ENCODE measurements at places on chromosomes 3 and 15.
A peak's percentile ranks its signal among the peaks of the same experiment; 100 is the strongest.

DNA sequence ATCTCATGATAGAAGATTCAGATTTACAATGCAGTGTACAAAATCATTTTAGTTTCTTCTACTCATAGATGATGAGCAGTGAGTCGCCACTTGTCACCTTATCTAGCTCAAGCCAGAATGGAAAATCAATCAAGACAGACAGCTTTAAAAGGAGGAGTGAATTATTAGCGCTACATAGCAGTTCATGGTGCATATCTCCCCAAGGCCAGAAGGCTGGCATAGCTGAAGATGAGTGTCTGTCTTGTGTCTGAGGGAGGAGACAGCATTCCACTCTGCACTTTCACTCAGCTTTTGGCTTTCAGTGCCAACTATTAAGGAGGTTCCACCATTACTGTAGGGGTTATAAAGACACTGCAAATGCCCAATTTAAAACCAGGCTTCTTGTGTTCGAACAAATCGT is 804.1 kb upstream of the LMCD1 start:
- no peak for DNase-seq

DNA sequence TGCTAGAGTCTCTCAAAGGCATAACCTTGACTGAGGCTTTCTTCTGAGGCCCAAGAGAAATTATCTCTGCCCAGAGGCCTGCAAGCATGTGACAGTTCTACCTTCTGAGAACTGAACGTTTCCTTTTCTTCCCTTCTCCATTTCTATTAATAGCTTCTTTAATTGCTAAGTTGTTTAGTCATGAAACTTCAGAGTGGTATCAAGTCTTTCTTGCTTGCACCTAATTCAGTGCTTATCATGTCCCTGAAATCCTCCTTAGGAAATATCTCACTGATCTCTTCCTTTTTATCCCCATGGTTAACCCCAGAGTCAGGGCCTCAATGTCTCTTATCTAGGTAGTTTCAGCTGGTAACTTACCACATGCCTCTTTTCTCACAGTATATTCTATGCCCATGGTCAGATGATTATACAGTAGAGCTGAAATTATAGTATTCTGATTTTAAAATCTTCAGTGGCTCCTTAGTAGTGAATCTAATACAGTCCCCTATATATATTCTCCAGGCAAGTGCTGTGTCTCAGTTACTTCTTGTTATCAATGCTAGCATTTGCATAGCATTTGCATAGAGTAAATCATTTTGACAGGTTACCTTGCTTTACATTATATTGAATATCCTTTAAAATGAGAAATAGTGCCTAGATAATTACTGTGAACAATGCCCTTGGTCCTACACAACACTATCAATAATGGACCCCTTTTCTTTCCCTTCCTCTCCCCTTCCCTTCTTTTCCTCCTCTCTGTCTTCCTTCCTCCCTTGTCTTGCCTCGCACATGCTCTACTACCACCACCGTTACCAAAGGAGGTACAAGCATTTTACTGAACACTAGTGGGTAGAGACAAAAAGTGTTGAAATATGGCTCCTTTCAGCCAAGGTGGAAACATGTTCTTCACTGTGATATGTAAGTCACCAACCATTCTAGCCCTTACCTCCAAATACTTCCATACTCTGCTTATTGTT is 33.0 kb downstream of the KBTBD8 start:
- peak; percentile 27 for DNase-seq

- no peak for DNase-seq
Measured at GRCh38 chr3:126179825-126180476, 435 bp downstream of the ALDH1L1 start.

DNA sequence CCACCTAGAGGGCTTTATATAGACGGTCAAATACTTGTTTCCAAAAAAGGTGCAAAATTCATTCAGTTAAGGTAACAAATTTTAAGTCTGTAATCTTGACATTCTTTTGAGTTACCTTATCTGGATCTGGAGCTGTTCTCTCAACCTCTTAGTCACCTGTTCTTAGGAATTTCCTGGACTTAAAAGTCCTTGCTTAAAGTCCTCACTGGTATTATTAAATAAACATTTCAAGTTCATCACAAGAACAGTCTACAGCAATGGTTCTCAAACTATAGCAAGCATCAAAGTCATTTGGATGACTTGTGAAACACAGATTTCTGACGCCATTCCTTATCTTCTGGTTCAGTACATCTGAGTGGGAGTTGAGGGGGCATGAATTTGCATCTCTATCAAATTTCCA is 122.9 kb upstream of the GOLIM4 start:
- DNase-seq = no peak

DNA sequence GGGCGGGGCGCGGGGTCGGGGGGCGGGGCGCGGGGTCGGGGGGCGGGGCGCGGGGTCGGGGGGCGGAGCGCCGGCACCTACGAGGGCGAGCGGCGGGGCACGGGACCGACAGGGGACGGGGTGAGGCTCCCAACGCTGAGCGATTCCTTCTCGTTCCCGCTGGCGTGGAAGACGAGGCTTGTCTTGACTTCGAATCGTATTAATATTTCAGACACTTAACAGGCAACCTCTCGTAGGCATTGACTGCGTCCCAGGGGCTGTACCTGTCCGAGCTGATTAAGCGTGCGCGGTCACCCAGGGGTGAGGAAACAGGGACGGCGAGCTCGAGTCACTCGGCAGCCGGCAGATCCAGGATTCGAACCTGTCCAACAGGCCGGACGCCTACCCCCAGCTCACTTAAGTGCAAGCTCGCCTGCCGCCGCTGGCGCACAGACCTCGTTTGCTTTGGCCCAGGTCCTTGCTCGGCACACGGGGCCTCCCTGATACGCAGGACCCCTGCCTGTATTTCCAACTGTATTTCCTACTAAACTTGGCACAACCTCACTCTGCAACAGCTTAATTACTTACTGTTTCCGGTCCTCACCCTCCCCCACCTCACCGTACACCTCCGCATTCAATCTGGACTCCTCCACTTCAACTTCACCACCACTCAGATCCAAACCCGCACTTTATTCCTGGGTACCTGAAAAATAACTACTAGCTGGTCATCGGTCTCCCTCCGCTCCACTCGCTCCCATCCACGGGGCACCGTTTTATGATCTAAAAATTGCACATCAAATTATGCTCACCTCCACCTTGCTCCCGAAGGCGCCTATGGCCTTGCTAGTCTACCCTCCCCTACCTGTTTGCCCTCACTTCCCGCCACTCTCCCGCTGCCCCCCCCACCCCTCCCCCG is 722 bp upstream of the ZXDC start:
- DNase-seq = peak; percentile 77

DNA sequence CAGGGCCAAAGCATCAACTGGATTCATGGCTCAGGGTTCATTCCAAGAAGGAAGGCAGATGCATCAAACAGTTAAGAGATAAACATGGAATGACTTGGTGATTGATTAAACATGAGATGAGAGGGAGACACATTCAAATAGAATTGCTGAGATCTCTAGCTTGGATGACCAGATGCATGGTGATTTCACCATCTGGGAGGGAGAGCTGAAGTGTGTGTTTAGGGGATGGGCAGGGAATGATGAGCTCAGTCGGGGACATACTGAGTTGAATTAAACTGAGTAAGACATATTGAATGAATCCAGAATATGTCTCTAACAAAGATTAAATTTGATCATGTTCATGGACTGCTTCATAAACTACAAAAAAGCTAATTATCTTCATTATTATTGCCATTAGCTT is 35.5 kb downstream of the CADPS start:
- DNase-seq = no peak

DNA sequence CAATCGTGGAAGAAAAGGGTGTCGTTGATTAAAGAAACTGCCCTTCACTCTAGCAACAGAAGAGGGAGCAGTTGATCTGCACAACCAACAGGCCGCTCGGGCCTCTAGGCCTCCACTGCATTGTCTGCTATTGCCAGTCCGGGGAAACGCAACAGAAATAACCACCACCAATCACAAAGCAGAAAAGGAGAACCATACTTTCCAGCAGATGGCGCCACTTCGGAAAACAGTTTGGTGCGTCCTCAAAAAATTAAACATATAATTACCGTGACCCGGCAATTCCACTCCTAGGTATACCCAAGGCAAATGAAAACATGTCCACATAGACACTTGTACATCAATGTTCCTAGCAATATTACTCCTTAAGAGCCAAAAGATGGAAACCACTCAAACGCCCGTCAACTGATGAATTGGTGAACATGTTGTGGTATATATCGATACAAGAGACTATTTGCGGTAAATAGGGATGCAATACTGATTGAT is 154.1 kb downstream of the TJP1 start:
- DNase-seq = no peak

DNA sequence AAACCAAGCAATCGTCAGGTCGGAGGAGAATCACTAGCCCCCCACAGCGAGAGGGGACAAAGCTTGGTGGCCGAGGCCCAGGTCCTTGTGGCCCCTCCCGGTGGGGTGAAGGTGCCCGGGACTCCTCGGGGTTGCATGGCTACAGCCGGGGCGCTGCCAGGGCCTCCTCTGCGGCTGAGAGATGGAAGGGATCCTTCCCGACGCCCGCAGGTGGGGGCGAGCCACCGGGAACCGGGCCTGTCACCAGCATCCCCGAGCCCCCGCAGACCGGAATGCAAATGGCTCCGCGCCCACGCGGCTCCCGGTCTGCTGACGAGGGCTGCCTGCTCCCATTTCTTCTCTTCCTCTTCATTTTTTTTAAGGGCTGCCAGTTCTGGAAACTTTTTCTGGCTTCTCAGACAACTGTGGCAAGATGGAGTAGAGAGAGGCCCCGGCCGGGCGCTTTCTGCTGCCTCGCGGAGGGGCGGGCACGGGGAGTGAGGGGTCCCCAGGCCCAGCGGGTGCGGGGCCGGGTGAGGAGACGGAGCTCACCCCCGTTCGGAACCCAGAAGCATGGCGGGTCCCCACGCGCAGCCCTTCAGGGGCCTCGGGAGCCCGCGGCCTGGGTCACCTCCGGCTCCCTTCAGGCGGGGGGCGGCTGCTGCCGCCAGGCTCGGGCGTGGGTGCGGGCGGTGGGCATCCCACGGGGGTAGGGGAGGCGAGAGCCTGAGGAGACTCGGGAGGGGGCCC is 27.5 kb downstream of the MELTF start:
- no peak for DNase-seq

DNA sequence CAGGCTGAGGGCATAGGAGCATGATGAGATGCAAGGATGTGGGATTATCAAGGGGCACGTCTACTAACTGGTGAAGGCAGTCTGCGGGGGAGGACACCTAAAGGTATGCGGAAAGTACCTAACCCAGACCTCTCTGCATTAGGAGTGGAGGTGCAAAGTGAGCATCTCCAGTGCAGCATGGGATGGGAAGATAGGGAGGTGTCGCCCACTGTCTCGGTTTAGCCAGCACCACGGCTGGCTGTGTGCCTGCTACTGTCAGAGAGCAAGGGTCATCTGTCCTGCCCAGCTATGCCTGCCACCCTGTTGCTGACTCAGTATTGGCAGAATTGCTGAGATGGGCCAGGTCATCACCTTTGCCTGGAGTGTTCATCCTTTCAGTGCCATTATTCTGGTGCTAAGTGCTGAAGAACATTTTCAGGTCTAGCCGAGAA is 40.1 kb downstream of the OXNAD1 start:
- peak; percentile 47 for DNase-seq

DNA sequence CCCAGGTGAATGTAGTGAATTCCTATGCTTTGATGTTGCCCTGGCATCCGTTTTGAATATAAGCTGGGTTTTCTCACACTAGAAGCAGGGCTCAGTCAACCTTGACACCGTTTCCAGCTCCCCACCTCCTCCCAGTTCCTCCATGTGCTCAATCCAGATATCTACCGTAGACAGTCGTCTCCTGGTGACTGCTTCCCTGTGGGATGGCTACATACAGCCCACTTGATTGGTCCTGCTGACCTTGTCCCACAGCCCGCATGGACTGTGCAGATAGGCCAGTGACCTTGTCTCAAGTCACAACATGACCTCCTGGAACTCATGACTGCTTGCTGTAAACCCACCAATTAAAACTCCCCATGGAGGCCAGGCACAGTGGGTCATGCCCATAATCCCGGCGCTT is 8.1 kb downstream of the SEMA7A start:
- DNase-seq = peak; percentile 32

- no peak for DNase-seq
Measured at GRCh38 chr3:55538158-55538557, 51.1 kb upstream of the WNT5A start.

DNA sequence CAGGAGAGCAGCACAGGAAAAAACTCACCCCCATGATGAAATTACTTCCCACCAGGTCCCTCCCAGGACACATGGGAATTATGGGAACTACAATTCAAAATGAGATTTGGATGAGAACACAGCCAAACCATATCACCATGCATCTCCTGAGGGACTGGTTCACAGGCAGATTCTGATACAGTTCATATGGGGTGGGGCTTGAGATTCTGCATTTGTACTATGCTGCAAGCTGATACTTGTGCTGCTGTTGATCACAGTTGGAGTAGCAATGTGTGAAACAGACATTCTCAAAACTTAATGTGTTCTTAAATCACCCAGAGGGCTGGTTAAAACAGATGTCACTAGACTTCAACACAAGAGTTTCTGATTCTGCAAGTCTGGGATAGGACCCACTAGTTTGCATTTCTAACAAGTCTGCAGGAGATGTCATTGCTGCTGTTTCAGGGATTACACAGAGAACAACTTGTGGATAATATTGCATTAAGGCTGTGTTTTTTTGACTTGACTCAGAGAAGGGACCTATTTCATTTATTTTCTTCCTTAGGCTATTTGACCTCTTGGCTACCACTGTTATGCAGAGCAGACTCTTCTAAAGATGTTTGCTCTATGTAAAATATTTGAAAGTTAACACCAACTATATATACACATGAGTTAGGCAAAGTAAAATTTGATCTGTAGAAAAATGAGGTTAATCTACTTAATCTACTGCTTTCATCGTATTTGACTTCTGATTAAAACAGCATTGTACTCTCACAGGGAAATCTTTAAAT is 194.2 kb upstream of the CNTN3 start:
- no peak for DNase-seq

- DNase-seq = no peak
Measured at GRCh38 chr3:116270056-116270455, 175.2 kb downstream of the LSAMP start.

- no peak for DNase-seq
Measured at GRCh38 chr3:136141291-136141785, 54.8 kb downstream of the MSL2 start.

DNA sequence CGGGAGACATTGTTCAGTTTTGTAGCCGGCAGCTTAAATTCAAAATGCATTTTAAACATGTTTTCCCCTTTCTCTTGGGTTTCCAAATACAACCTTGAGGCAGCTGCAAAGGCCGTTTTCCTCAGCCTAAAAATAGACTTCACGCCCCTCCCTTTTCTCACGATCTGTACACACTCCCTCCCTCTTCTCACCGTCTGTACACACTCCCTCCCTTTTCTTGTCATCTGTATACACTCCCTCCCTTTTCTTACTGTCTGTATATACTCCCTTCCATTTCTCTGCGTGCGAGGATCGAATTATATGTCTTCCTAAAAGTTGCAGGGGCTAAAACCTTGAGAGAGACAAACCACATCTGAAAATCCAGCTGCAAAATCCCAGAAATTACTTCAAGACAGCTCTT is 8.9 kb downstream of the MUC4 start:
- no peak for DNase-seq

GRCh38 chr3:167729591-167729990 is 5.1 kb downstream of the PDCD10 start:
- DNase-seq = peak; percentile 32

GRCh38 chr3:31979001-31979697 is 1.9 kb downstream of the OSBPL10 start:
- no peak for DNase-seq

- DNase-seq = no peak
Measured at GRCh38 chr3:133038089-133038730, at the start of gene TMEM108. Gene TMEM108 (plus strand): TSS chr3:133038391.

Measured in hematopoietic multipotent progenitor cell treated with erythropoietin and hydrocortisone succinate and interleukin-3 and kit ligand, for 17 days (in vitro differentiated cells).